ENCODE measurements at places on chromosomes 6 and 20. TPM values are rescaled to one million over a fixed set of nuclear protein-coding genes. Genes with fewer than 3 reads are reported as not detected.
A peak's percentile ranks its signal among the peaks of the same experiment; 100 is the strongest.

The APOBEC2 gene
- polyA plus RNA-seq = not detected

GRCh38 chr6:113120224-113120581 is 736.9 kb upstream of the MARCKS start:
- DNase-seq = no peak

- no peak for DNase-seq
Measured at GRCh38 chr6:17729223-17730077, 22.7 kb upstream of the NUP153 start.

DNA sequence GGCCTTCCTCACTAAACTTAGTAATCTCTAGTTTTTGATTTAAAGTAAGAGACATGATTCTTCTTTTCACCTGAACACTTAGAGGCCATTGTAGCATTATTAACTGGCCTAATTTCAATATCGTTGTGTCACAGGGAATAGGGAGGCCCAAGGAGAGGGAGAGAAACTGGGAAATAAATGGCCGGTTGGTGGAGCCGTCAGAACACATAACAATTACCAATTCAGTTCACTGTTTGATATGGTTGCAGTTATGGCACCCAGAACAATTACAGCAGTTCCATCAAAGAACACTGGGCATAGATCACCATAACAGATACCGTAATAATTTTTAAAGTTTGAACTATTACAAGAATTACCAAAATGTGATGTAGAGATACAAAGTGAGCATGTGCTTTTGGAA is 9.1 kb upstream of the GLYATL3 start:
- no peak for DNase-seq

The MEI4 gene
- polyA plus RNA-seq = not detected

DNA sequence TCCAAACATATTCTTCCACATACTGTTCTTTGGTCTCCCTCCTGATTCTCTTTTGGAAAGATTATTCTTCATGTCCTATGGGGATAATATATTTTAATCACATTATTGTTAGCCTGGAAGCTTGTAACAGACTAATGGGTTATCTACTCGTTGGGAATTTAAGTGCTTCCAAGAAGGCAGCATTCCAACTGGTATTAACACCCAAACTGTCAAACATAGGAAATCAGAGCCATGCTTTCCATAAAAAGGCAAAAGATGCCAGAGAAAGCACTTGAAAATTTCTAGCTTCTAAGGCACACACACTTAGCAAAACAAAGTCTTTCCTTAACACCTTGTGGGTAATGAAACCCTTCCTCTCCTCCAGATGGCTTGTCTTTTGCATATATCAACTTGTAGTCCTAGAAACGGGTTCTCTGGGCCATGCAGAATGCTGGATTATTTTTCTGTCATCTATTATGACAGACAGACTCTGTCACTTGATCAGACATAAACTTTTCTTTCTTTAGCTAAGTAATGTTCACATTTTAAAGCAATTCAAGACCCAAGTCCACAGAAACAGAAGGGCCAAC is 41.5 kb downstream of the B4GALT5 start:
- DNase-seq = no peak

- DNase-seq = no peak
Measured at GRCh38 chr20:1086277-1087213, 31.9 kb upstream of the PSMF1 start.

GRCh38 chr6:6003621-6004366 is 2.9 kb downstream of the NRN1 start:
- peak; percentile 61 for DNase-seq

GRCh38 chr6:108175176-108175591 is 9.4 kb downstream of the NR2E1 start:
- no peak for DNase-seq

The NDUFAF4 gene
- 5.9 TPM for polyA plus RNA-seq

DNA sequence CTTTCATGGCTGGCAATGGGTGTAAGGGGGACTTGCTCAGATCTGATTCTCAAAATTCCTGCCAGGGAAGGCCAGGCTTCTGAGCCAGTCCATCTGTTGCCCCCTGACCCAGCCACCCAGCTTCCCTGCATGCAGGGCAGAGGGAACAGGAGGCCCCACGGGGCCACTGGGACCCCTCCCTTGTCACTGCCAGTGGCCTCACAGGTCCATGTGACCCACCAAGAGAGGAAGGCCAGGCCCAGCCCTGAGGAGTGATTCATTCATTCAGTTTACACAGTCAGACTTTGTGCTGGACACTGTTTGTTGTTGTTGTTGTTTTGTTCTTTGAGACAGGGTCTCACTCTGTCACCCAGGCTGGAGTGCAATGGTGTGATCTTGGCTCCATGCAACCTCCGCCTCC is 39.5 kb downstream of the UBE2V1 start:
- DNase-seq = no peak

The HNF4A gene
- not detected for polyA plus RNA-seq

DNA sequence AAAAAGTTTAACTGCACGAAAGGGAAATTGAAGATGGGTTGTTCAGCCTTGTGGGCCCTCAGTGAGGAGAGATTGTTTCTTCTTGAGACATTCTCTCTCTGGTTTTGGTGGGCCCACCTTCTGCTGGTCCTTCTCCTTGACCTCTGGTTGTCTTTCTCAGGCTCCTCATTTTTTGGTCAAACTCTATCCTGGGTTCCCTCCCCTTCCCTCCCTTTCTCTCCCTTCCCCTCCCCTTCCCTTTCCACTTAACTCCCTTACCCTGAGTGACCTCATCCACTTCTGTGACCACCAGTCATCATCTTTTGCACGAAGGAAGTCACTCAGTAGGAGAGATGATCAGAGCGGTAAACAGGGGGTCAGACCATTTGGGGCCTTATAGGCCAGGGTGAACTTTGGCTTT is 71.5 kb upstream of the RALY start:
- DNase-seq = no peak

GRCh38 chr6:32244946-32245398 is 21.1 kb upstream of the NOTCH4 start:
- DNase-seq = peak; percentile 85

DNA sequence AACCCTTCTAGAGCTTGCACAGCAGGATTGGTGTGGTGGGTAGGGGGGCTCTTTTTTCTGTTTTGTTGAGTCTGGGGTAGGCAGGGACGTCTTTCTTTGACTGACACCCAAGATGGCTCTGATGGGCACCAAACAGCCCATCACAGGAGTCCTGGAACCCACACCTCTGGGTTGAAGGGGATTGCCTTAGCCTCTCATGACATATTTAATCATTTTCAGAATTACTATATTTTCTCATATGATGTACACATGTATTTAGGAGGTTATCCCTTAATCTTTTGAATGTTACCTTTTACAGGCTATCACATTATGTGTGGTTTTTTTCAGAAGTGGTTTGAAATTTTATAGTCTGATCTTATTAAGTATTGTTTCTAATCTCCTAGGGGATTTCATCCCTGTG is 64.6 kb downstream of the RPP40 start:
- DNase-seq = no peak

The HAO1 gene
- polyA plus RNA-seq = not detected

DNA sequence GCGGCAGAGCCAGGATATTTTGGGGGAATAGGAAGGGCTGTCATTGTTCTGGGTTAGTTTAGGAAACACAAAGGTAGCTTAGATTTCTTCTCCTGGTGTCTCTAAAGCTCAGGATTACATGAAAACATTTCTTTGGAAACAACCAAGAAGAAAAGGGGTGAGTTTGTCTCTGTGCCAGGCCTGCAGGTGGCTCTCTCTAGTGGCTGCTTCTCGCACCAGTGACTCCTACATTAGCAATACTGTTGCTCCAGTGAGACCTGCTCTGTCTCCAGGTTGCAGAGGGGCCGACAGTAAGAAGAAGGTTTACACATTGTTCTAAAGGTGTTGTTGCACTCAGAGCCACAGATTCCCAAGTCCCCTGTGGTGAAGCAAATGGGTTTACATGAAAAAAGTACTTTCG is 104.6 kb upstream of the GLP1R start:
- no peak for DNase-seq

The HLA-DMB gene
- polyA plus RNA-seq = 0.75 TPM

The YIPF3 gene
- 470 TPM for polyA plus RNA-seq

The ZNF311 gene
- polyA plus RNA-seq = 0.33 TPM

The NR2E1 gene
- not detected for polyA plus RNA-seq

The PNPLA1 gene
- 0.05 TPM for polyA plus RNA-seq

DNA sequence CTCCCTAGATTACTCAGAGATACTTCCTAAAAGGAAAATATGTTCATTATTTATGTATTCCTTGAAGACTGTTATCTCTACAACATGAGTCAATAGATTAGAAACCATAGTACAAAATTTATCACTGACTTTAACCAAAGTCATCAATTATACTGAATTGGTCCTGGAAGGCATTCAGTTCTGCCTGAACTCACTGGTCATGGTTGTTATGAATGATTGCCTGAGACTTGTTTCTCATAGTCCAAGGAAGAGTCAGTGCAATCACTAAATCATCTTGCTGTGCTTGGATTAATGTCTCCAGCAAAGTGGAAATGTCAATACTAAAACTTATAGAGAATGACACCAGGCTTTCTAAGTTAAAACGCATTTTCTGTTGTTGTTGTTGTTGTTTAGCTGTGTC is 878.6 kb upstream of the MANEA start:
- DNase-seq = no peak

The MARCKS gene
- 59.5 TPM for polyA plus RNA-seq

GRCh38 chr20:21269772-21270171 is 33.4 kb upstream of the XRN2 start:
- no peak for DNase-seq

The REV3L gene
- polyA plus RNA-seq = 6.0 TPM

The DLL1 gene
- 1.4 TPM for polyA plus RNA-seq

DNA sequence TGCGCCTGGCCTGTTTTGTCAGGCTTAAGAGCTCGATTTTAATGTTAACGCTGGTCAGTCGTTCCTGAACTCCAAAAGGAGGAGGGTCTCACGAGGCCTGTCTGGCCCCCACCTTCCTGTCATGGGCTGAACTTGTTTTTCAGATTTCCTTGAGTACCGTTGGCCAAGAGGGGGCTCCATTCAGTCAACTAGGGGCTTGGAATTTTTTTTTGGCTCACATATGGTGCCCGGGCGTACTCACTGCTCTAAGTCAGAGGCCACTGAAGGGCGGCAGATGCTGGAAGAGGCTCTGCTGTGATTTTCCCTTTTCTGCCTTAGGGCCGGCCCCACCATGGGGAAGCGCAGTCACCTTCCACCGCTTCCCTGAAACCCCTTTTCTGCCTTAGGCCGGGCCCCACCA is 6.9 kb upstream of the BIRC7 start:
- no peak for DNase-seq

GRCh38 chr6:112367628-112368027 is 20.5 kb downstream of the RFPL4B start:
- no peak for DNase-seq

DNA sequence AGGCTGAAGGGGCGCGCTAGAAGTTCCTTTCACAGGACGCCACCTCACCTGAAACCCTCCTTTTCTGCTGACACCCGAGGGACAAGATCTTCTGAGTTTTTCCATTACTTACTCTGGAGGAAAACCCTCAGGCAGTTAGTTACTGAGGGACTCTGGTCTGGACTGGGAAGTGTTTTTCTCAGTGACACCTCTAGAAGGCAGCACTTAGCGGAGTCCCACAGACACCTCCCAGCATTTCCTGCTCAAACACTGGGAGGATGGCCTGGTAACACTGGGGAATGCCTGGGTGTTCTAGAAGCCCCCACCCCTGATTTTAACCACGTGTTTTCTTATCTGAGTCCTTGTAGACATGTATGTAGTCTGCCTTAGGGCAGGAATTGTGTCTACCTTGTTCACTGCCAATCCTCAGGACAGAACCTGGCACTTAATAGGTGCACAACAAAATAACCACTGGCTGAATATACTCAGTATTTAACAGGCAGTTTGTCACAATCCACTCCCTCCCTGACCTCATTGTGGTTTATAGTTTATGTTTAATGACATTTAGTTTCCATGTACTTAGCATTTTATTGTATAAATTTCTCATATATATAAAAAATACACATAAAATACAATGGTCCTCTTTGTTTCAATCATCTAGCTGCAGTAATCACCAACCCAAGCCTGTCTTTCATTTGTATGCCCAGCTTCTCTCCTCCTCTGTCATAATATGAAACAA is 4.8 kb downstream of the GSTA3 start:
- no peak for DNase-seq

GRCh38 chr20:10014431-10014830 is 20.4 kb upstream of the ANKEF1 start:
- no peak for DNase-seq

- DNase-seq = no peak
Measured at GRCh38 chr20:584971-585301, 25.2 kb downstream of the TCF15 start.

DNA sequence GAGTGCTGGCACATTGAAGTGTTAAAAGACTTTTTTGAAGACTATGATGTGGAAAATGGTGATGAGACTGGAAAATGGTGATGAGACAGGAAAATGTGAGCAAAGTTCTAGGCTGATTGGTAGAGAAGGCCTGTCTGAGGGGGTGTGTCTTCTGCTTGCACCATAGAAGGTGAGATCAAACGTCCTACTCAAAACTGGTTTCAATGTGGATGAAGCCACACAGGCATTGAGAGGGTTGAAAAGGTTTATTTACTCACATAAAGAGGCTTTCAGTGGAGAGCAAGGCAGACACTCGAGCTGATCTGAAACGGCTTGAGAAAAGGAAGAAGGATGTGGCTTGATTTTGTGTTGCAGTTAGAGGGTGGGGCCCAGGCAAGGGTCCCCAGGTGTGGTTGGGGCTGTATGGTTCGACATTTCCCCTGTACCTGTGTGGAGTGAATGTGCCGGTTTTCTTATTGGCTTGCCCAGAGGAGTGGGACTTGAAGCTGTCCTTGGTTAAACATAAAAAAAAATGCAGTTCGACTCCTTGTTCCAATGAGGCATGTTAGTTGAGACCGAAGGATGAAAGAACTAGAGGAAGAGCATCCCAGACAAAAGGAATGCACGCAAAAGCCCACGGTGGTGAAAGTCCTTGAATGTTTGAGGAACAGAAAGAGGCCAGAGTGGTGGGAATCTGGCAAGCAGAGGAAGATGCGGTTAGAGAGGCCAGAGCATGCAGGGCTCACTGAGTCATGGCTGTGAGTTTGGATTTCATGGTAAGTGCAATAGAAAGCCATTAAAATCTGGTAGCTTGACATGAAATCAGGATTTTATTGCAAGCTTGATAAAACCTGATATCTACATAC is 172.3 kb downstream of the EPM2A start:
- no peak for DNase-seq

GRCh38 chr20:6908673-6909072 is 141.2 kb downstream of the BMP2 start:
- DNase-seq = no peak

The TRIM10 gene
- not detected for polyA plus RNA-seq

DNA sequence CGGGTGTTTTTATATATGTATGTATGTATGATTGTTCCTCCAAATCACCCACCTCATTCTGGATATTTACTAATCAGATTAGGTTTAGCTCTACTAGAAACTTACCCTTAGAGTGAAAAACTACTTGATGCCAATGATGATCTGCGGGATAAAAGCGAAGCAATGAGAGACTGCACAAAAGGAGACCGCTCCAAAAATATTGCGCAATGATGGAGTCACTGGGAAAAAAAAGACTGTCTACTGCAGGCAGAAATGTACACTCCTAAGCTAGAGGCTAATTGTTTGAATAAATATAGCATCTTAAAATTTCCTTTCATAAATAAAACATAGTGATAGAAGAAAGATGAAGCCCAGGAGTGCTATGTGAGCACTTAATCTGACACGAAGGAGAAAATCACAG is 7.3 kb downstream of the RAB32 start:
- no peak for DNase-seq

GRCh38 chr6:75631859-75632635 is 30.4 kb downstream of the SENP6 start:
- DNase-seq = no peak
